ENCODE measurements at places on chromosomes 7 and 10. TPM values are rescaled to one million over a fixed set of nuclear protein-coding genes. Genes with fewer than 3 reads are reported as not detected.
A peak's percentile ranks its signal among the peaks of the same experiment; 100 is the strongest.

DNA sequence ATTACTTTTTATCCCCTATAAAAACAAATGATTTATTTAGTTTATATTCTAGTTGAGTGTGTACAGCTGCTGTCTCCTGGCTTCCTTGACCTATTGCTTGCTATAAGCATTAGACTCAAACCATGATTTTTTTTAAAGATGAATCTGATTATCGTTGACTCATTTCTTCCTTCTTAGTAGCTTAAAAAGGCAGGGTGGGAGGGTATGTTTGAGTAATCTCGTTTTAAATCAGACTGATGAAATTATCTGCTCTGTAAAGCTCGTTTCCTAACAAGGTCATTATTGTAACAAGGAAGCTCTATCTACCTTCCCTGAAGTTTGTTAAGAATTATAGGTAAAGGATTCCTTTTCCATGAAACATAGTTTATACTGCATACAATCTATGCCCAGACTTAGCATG, 276.3 kb upstream of the KCND2 start:
- DNase-seq = no peak

DNA sequence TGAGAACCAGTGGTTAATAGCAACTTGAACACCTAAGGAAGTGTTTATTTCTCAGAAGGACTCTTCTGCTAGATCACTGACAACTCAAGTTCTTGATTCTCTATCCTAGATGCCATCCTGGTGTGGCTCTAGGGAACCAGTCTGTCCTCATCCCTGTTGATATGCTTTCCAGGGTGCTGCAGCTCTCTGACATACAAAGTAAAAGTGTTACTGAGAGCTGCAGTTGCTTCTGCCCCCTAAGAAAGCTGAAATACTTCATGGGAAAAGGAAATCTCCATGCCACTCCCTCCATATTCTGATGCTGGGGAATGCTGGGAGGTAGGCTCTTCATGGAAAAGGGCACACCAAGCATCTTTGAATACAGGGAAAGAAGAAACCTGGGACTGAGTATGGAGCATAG, 168.1 kb downstream of the KLF6 start:
- DNase-seq = no peak

DNA sequence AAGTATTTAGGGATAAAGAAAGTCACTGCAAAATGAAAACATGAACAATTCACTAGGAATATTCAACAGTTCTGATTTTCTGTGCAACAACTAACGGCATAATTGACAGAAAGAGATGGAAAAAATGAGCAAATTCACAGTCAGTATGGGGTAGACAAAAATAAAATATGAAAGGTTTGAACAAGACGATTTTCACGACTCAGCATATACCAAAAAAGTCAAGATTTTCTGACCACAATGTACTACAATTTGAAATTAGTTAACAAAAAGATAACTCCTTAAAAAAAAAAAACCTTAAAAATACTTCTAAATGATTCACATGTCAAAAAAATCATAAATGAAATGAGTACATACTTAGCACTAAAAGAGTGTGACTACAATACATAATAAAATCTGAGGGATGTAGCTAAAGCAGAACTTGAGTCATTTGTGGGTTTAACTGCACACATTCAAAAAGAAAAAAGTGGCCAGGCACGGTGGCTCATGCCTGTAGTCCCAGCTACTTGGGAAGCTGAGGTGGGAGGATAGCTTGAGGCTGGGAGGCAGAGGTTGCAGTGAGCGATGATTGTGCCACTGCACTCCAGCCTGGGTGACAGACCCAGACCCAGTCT, 22.6 kb upstream of the MTURN start:
- no peak for DNase-seq

GRCh38 chr10:78604721-78605120, 464.0 kb upstream of the ZMIZ1 start:
- no peak for DNase-seq

GRCh38 chr7:156224833-156225225, 412.6 kb upstream of the SHH start:
- DNase-seq = no peak

The HOXA4 gene
- total RNA-seq = 2.1 TPM

- DNase-seq = no peak
Observed at GRCh38 chr10:56327118-56327517, 33.9 kb downstream of the ZWINT start.

DNA sequence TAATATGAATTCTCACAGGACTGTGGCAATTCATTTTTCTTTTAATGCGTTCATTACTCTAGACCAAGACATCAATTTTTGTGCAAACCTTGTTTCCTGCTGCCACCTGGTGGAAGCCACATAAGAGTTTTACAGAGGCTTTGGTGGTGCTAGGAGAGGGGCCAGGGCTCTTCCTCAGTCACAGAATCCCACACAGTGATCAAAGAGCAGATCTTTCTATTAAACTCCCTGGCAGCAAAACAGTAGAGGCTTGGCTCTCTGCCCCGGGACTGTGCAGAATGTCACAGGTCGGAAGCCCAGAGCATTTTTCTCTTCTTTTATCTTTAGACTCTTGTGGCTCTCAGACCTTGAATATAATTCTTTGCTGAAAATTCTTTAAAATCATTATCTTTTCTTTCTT, 506.4 kb upstream of the C7orf33 start:
- DNase-seq = peak; percentile 2

The ABCC2 gene
- 2.7 TPM for total RNA-seq

Measured in natural killer cell (primary cell).